ENCODE measurements at places on chromosomes 2 and 18.

DNA sequence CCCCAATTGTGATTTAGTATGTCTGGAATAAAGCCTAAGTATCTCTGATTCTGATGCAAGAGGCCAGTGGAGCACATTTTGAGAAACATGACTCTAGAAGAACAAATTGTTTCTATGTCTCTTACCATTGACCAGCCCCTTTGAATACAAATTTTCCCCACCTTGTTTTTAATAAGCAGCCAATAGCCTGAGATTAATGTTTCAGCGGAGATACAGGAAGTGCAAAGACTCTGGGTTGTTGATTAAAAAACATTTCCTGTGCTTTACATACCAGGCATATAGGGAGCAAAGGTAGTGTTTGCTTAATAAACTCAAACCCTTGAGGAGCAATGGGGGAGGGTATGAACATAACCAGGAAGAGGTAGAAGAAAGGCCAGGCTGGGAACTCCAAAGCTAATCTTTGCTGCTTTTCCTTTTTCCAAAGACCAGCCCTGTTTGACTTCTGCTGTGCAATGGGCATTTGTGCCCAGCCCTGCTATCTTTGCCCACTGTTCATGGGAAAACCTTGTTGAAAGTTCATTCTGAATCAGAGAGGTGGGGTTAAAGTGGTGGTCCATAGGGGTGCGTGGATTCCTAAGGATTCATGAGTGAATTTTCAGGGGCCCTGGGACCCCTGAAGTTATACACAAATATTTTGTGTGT is 29.3 kb downstream of the UPP2 start:
- ATAC-seq, result no peak

DNA sequence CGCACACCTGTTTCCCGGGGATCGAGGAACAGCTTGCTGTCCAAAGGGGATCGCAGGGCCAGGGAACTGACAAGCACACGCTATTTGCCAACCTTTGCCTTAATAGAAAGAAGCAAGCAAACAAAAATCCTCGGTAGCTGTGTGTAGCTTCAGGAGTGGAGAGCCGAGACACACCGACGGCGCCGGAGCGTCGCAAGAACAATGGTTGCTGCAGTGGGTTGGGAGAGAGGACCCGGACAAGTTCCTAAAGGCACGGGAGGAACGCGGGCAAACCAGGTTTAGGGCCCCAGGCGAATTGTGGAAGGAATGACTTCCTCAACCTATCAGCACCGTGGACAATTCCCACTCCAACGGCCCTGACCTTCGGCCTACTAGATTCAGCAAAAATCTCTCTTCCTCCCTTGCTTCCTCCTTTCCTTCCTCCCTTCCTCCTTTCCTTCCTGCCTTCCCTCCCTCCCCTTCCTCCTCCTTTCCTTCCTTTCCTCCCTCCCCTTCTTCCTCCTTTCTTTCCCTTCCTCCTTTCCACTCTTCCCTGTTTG is 4.9 kb upstream of the NEUROD1 start:
- ATAC-seq, result no peak

- ATAC-seq, result no peak
These were observed 6.7 kb upstream of the NRBP1 start for GRCh38 chr2:27421660-27422250.

DNA sequence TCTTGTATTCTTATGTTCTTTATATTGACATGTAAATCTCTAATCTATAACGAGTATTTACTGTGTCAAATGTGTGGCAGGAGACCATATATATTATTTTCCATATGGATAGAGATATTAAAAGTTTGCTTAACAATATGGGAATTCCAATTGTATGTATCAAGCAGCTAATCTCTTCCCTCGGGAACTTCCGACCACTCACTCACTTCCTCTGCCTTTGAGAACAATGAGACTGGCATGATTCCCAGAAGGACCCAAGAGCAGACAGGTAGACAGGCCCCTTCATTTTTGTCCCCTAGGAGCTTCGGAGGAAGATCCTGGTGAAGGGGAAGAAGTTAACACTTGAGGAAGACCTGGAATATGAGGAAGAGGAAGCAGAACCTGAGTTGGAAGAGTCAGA is 24.1 kb downstream of the PLCD4 start:
- ATAC-seq, result no peak

- ATAC-seq, result peak; percentile 83
These were observed 14.3 kb upstream of the STAM2 start for GRCh38 chr2:152189622-152190495.

All from esophagus mucosa (tissue), 1 donor.